ENCODE measurements at places on chromosomes 12 and 14.

GRCh38 chr14:99224116-99224910 lies 47.7 kb downstream of the BCL11B start:
- no peak for DNase-seq

GRCh38 chr12:9773216-9773877 lies 12.6 kb upstream of the CD69 start:
- DNase-seq: no peak

DNA sequence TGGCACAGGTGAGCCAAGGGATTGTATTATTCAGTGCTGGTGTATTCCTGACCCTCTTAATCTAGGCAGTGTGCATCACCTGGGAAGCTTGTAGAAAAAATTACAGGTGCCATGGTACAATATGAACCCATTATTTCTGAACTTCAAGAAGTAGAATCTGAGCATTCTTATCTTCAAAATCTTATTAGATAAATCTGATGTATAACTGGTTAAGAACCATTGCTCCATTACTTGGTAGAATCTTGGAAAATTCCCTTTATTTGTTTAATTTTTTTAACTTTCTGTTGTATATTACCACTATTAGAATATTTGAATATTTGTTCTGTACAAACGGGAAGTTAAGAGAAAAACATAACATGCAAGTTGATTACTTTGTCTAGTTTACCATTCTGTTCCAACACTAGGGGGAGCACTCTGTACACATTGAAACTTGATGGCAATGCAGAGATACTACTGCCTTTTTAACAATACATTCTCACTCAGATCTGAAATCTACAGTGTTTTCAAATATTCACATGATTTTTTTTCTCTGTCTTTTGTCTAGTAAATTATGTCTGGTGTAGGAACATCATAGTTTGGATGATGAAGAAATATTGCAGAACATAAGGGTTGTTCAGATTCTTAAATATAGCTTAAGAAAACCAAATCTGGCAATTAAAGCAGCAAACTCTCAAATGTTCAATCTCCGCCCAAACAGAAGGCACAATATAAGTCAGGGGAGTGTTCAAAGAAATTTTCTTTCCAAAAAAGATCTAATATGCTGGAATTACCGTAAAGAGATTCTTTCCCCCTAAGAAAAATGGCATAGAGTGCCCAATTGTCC lies 196.6 kb downstream of the PCNX1 start:
- peak; percentile 59 for DNase-seq

- DNase-seq: no peak
Measured at GRCh38 chr12:68844318-68844745, 36.4 kb downstream of the MDM2 start.

GRCh38 chr12:92886131-92886530 lies 43.0 kb downstream of the EEA1 start:
- DNase-seq: no peak

- DNase-seq: no peak
Measured at GRCh38 chr12:79645235-79645630, 45.5 kb downstream of the PAWR start.

- DNase-seq: no peak
Measured at GRCh38 chr12:113065126-113066007, 8.8 kb downstream of the DTX1 start.

DNA sequence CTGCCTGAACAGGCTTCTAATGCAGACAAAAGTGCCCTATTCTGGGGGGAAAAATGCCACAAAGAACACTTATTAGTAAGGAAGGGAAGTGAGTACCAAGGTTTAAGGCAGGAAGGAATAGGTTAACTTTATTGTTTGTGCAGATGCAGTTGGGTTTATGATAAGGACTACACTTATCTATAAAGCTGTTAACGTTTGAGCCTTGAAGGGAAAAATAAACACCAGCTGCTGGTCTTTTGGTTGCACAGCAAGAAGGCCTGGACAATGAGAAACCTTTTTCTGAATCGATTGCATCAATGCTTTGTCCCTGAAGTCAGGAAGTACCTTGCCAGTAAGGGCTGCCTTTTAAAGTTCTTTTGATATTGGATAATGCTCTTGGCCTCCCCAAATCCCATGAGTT lies 407.8 kb downstream of the ATP23 start:
- DNase-seq: no peak

- DNase-seq: no peak
Measured at GRCh38 chr14:97634751-97635150, 837.6 kb downstream of the VRK1 start.

GRCh38 chr14:60087668-60088067 lies 4.1 kb upstream of the PCNX4 start:
- no peak for DNase-seq

GRCh38 chr14:33393895-33394368 lies 455.3 kb downstream of the NPAS3 start:
- no peak for DNase-seq

GRCh38 chr12:48982397-48983080 lies 4.4 kb downstream of the WNT1 start:
- DNase-seq: no peak

GRCh38 chr14:63770187-63770807 lies 42.4 kb upstream of the SGPP1 start:
- peak; percentile 32 for DNase-seq

GRCh38 chr12:124380796-124381455 lies 86.0 kb downstream of the RFLNA start:
- DNase-seq: no peak

DNA sequence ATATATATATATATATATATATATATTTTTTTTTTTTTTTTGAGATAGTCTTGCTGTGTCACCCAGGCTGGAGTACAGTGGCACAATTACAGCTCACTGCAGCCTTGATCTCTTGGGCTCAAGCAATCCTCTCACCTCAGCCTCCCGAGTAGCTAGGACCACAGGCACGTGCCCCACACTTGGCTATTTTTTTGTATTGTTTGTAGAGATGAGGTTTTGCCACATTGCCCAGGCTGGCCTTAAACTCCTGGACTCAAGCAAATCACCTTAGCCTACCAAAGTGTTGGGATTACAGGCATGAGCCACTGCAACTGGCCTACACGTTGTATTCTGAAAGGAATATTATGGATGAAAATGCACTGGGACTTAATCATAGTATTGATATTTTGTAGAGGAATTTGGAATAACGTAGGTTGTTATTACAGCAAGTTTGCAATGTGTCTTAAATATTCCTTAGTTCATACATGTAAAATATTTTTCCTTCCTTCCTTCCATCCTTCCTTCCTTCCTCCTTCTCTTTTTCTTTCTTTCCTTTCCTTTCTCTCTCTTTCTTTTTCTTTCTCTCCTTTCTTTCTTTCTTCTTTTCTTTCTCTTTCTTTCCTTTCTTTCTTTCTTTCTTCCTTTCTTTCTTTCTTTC lies 862 bp downstream of the KLRB1 start:
- no peak for DNase-seq

DNA sequence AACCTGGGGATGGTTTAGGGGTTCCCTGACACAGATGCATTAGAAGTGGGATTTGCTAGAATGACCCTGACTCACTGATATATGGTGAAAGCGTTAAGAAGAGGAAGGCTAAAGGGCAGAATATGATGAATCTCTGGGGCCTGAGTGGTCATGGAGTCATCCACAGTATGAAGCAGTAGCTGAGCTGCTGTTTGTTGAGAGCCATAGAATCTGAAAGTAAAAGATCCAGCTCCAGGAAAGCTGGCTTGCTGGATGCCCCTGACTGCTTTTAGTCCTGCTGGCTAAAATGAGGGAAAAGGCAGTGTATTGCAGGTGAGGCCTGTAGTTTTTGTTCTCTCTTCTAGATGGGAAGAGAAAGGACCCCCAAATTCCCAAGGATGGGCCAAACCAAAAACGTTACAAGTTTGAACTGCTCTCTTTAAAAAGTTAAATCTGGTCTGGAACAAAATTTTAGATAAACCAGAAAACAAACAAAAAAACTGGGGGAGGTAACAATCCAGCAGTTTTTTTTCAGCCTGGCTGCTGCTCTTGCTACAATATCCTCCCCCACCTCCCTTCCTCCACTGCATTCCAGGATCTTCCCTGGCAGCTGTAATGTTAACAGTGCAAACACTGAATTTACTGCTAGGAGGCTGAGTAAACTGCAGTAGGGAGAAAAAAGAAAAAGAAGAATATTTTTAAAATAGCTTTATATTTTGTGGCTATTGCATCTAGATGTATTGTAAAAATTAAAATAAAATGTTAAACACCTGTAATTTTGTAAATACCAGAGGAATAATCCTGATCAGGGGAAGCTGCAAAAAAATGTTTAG lies 16.5 kb downstream of the SEL1L start:
- no peak for DNase-seq

GRCh38 chr12:100671396-100672074 lies 98.1 kb downstream of the GAS2L3 start:
- no peak for DNase-seq

- DNase-seq: no peak
Measured at GRCh38 chr12:54053751-54054741, at the start of gene HOXC4. Gene HOXC4, plus strand, starts transcription at chr12:54053835. Its CDS starts 88 bp downstream, at chr12:54053923.

GRCh38 chr14:81534510-81535074 lies 939 bp upstream of the SEL1L start:
- DNase-seq: no peak

- DNase-seq: no peak
Measured at GRCh38 chr12:112870267-112870980, 36.3 kb upstream of the OAS1 start.

GRCh38 chr14:101761881-101762529 lies 496 bp downstream of the PPP2R5C start:
- DNase-seq: no peak

GRCh38 chr12:5510251-5510805 lies 78.4 kb downstream of the NTF3 start:
- DNase-seq: no peak

- DNase-seq: no peak
Measured at GRCh38 chr14:79596551-79596950, 614.8 kb downstream of the DIO2 start.

GRCh38 chr12:23209793-23210192 lies 584.8 kb downstream of the ETNK1 start:
- no peak for DNase-seq

DNA sequence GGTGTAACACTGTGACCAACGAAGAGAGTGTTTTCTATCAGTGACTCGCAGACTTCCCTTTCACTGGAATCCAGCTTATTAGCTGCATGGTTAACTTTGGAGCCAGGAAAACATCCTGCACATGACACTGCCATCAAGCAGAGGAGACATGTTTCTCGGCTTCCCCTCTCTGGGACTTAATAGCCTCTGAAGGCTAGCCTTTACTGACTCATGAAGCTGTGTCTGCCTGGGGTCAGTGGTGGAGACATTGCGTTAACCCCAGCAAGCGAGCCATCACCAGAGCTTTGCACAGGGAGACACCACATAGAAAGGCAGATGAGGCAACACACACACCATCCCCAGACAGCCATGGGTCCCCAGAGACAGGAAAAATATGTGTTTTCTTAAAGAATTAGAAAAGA lies 126.9 kb upstream of the PRICKLE1 start:
- no peak for DNase-seq

DNA sequence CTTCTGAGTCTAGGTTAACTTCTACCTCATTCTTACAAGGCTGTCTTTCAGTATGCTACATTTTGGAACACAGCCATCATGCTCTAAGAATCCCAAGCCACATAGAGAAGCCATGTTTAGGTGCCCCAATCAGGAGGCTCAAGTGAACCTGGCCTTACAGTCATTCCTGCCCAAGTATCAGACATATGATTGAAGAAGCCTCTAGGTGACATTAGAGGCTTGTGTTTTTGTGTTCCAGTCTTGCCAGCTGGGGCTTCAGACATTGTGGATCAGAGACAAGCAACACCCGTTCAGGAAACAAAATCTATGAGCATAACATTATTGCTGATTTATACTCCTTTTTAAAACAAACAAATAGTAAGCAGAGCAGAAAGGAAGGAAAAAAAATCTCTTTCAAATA lies 8.1 kb upstream of the SLC16A7 start:
- no peak for DNase-seq

GRCh38 chr12:52585946-52586345 lies 12.3 kb upstream of the KRT74 start:
- DNase-seq: no peak

GRCh38 chr12:97556302-97556779 lies 93.7 kb downstream of the RMST start:
- DNase-seq: no peak

- DNase-seq: no peak
Measured at GRCh38 chr14:104886690-104887622, 21.9 kb downstream of the CEP170B start.

- DNase-seq: no peak
Measured at GRCh38 chr14:34713681-34714319, 593 bp downstream of the CFL2 start.

DNA sequence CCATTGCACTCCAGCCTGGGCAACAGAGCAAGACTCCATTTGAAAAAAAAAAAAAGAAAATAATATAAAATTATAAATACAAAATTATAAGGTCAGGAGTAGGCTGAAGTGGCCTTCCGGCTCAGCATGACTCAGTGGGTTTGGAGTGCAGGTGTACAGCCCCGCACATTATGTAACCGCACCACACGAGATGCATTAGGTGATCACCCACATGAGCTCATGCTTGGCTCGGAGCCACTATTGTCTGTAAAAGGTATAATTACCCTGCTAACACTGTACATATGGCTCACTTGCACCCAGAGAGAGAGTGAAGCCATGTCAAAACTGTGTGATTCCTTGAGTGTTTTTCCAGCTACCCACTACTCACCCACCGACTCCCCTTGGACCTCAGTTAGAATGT lies 557.0 kb downstream of the SLC6A15 start:
- DNase-seq: no peak

DNA sequence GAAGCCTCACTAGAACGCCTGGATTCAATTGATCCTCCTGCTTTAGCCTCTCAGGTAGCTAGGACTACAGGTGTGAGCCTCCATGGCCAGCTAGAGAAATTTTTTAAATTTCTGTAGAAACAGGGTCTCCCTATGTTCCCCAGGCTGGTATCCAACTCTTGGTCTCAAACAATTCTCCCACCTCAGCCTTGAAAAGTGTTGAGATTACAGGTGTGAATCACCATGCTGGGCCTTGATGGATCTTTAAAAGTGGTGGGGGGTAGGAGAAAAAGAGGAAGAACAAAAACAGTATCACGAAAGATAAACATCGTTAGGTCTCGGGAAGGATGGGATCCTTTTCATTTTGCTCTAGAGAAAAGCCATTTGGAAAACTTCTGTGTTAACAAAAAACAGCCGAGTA lies 4.5 kb downstream of the GYS2 start:
- DNase-seq: no peak

GRCh38 chr14:104249706-104250105 lies 111.3 kb downstream of the KIF26A start:
- DNase-seq: no peak

GRCh38 chr12:17982556-17982955 lies 107.4 kb downstream of the RERGL start:
- no peak for DNase-seq

DNA sequence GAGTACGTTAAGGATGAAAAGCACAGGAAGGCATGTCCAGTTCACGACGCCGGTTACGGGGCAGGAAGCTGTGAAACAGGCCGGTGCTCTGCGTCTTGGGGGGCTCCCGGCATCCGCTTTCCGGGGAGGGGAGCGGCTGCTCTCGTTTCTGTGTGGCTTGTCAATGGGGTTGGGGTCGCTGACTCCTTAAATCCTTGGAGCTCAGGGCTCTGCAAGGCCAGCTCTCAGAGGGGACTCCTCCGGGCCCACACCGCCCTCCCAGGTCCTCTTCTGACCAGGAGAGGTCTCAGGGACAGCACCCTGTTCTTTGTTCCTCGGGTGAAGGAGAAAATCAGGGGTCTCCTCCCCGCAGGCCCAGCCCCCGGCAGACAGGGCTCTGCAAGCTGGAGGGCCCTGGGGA lies 78.1 kb downstream of the GALNT9 start:
- DNase-seq: no peak

Data from HFF-Myc (cell line).